Bronchus fibroblast of lung (primary cell): ENCODE measurements at places on chromosomes 11 and 22. TPM values are rescaled to one million over a fixed set of nuclear protein-coding genes. Genes with fewer than 3 reads are reported as not detected.

MIOX gene
- 0.17 TPM in 1 of 2 replicates, not detected in the other for total RNA-seq

PDE3B gene
- total RNA-seq = 2.8 and 3.4 TPM in 2 replicates

P4HA3 gene
- 2.4 and 3.7 TPM in 2 replicates for total RNA-seq

KCNQ1 gene
- under 0.01 TPM in 1 of 2 replicates, not detected in the other for total RNA-seq

CARD10 gene
- total RNA-seq = 6.4 and 8.9 TPM in 2 replicates

OVOL1 gene
- not detected in 2 replicates for total RNA-seq

CNGA4 gene
- not detected in 2 replicates for total RNA-seq

KCNK7 gene
- total RNA-seq = 0.15 TPM in 1 of 2 replicates, not detected in the other

OR52D1 gene
- not detected in 2 replicates for total RNA-seq

CARD16 gene
- 30.8 and 38.8 TPM in 2 replicates for total RNA-seq

RAG1 gene
- 0.30 and 0.50 TPM in 2 replicates for total RNA-seq

ACAT1 gene
- 165 and 223 TPM in 2 replicates for total RNA-seq

RASL10A gene
- total RNA-seq = under 0.01 TPM in 1 of 2 replicates, not detected in the other

PPP2R1B gene
- 37.0 and 39.8 TPM in 2 replicates for total RNA-seq

BATF2 gene
- total RNA-seq = 1.2 and 1.3 TPM in 2 replicates

SLC5A12 gene
- not detected in 2 replicates for total RNA-seq

RAB36 gene
- 3.1 and 3.4 TPM in 2 replicates for total RNA-seq

NUMA1 gene
- total RNA-seq = 119 and 128 TPM in 2 replicates

PTGDR2 gene
- 1.3 and 1.6 TPM in 2 replicates for total RNA-seq

DLG2 gene
- 0.17 and 0.45 TPM in 2 replicates for total RNA-seq

OR51F1 gene
- total RNA-seq = not detected in 2 replicates

ANKK1 gene
- total RNA-seq = not detected in 2 replicates

GUCY1A2 gene
- total RNA-seq = 0.15 and 0.17 TPM in 2 replicates

BCO2 gene
- under 0.01 TPM in 2 replicates for total RNA-seq

FAT3 gene
- 0.59 and 0.84 TPM in 2 replicates for total RNA-seq

MOV10L1 gene
- 0.67 and 1.6 TPM in 2 replicates for total RNA-seq

MB gene
- not detected in 2 replicates for total RNA-seq

GVQW3 gene
- 0.45 and 1.0 TPM in 2 replicates for total RNA-seq

SCN3B gene
- total RNA-seq = not detected in 2 replicates
